ENCODE measurements at places on chromosomes 4 and X.

- DNase-seq: no peak
Measured at GRCh38 chr4:11904846-11905739, 476.4 kb upstream of the HS3ST1 start.

- DNase-seq: no peak
Measured at GRCh38 chrX:125810856-125811255, 355.2 kb downstream of the DCAF12L2 start.

DNA sequence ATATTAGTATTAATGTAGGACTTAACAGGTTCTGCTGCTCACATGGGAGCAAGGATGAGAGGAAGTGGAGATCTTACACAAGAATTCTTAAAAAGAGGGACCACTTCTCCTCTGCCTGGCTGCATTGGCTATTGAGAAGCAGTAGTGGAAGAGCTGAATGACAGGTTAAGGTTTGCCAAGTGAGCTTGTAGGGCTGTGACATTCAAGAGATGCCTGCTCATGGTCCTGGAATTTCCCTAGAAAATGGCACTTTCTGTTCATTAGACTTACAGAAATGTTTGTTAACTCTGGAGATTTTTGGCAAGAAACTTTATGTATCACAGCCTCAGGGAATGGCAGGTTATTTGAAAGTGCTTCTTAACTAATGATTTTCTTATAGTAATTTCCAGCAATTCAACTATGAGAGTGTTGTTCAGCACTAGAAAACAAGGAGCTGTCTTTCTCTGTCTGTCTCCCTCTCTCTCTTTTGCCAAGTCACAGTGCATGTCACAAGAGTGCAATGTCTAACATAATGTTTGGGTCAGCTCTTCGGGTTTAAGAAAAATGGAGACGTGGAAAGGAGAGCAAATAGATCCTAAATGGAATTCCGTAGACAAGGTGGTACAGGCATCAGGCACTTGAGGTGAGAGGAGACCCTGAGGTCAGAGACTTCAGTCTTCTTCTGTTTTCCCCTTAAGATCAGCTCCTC is 8.3 kb upstream of the NAP1L5 start:
- DNase-seq: no peak

DNA sequence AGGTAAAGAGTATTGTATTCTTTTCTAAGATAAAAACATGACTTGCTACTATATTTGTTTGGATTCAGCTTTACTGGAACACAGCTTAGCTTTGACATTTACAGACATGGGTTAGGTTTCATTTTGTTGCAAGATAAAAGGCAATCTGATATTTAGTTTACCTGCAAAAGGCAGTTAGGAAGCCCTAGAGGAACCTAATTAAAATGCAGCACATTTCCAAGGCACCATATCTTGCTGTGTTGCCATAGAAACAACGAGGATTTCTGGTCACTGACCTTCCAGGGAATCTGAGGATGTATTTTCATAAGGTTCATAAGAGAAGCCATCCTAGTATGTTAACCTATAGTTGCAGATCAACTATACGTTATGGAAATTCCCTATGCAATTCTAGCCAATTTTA is 116.0 kb downstream of the SNCA start:
- no peak for DNase-seq

DNA sequence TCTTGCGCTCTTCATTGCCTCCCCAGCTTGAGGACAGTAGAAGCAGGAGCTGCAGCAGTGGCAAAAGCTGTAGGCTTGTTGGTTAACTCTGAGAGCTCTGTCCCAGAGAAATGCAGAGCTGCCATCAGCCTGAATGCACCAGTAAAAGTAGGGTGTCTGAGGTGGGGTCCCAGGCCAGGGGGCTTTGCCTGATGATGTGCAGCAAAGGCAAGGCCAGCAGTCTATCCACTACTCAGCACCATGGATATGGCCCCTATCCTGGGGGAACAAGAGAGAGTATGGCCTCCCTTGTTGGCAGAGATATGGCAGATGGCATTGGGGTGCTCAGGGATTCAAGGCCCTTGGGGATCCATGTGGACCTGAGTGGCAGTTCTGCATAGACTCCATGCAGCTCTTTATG is 180.2 kb downstream of the HMGN5 start:
- no peak for DNase-seq

DNA sequence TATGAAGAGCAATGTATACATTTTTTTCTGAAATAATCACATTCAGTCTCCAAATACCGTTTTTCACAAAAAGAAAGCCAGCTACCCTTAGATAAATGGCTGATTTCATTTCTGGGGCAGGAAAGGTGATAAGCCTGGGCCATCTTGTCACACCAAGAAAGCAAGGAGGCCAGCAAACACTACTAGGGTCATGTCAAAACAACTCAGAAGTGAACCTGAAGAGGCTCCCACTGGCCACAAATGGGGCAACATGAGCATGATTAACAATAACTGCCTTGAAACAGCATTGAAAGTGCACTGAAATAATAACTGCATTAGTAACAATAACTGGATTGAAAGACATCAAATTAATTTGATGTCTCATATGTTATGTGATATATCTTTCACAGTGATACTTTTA is 39.3 kb downstream of the SH3KBP1 start:
- no peak for DNase-seq

GRCh38 chr4:149897783-149898182 is 82.1 kb upstream of the IQCM start:
- no peak for DNase-seq

DNA sequence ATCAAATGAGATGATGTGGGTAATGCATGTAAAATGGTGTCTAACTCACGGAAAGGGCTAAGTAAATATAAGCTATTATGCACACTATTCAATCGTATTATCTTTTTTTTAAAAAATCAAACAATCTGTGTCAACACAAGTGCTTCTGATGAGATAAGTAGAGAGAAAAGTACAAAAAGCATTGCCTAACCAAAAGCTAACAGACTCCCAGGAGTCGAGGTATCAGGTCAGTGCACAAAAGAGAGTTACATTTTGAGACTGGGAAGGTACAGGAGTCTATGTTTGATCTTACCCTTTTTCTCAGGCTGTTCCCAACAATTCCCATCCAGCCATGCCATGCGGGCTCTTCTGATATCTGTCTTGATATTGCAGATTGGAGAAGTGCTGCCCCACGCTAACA is 203.3 kb upstream of the ZIC3 start:
- peak; percentile 13 for DNase-seq

DNA sequence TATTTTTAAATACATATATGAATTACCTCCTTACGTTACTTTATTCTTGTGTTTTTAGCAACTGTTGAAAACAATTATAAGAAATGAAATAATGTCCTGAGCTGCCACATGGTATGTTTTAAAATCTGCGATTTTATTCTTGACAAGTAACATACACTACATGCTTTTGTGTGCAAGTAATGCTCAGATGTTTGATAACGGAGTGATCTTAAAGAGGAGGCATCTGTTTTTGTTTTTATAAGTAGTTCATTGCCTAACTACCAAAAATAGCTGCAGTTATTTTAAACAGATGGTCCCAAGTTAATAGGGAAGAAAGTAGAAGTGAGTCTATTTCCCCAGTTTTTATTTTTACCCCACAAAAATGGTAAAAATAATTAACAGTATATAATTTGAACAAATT is 55.2 kb downstream of the GAB1 start:
- no peak for DNase-seq

GRCh38 chr4:82825425-82825824 is 26.8 kb upstream of the SCD5 start:
- DNase-seq: no peak

- DNase-seq: peak; percentile 81
Measured at GRCh38 chr4:15479089-15479912, 9.6 kb downstream of the CC2D2A start.

DNA sequence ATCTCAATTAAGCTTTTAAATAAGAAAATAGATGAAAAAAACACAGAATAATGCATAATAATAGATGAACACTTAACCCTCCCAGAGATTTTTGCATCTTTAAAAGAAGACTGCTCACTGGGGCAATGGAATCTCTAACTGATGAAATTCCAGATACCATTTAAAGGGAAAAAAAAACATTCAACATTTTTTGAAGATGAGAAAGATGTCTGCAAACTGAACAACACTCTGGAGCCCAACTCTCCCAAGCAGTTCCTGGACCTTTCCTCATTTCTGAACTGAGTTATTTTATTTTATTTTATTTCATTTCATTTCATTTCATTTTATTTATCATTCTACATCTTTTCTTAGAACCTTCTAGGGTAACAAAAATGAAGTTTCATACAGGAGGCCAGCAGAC is 90.7 kb downstream of the CORIN start:
- no peak for DNase-seq

GRCh38 chr4:90852237-90852636 is 725.0 kb downstream of the CCSER1 start:
- no peak for DNase-seq

- DNase-seq: no peak
Measured at GRCh38 chrX:63758011-63758410, 27.0 kb downstream of the ARHGEF9 start.

- DNase-seq: no peak
Measured at GRCh38 chr4:70660106-70660505, 6.2 kb downstream of the JCHAIN start.

DNA sequence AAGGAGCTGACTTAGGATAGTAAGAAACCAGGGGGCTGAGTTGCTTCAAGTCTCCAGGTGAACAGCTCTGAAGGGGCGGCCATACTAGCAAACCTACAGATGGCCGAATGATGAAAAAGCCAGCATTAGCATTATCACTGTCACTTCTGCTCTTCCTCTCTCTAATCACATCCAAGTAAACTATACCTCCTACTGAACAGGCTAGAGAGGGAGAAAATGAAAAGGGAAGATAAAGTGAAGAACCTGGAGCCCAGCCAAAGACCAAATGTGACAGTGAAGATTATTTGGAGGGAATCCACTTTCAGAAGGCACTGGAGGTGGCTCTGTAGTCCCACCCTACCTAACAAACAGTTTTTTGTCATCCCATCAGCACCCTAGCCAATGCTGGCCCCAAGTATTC is 50.4 kb upstream of the PRPS1 start:
- no peak for DNase-seq

DNA sequence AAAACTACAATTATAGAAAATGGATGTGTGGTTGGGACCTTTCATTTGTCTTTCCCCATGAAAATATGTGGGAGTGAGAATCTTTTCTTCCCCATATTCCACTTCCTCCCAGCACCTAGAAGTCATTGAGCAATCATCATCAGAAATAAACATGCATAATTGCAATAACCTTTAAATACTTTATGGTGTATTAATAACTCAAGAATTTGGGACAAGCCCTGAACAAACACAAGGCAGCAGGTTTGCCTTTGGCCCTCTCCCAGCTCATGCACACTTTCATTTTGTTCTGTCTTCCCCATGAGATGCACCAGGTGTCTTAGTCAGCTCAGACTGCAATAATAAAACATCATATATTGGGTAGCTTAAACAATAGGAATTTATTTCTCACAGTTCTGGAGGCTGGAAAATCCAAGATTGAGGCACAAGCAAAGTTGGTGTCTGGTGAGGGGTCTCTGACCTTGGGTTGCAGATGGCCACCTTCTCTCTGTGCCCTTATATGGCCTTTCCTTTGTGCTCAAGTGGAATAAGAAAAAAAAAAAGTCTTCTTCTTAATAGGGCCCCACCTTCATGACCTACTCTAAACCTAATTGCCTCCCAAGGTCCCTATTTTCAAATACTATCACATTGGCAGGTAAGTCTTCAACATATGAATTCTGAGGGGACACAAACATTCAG is 34.7 kb upstream of the TMEM184C start:
- no peak for DNase-seq

GRCh38 chr4:153683763-153684181 is 308 bp upstream of the TLR2 start:
- no peak for DNase-seq

GRCh38 chr4:39442998-39443397 is 15.7 kb downstream of the RPL9 start:
- no peak for DNase-seq

GRCh38 chr4:169664615-169665014 is 44.2 kb downstream of the CLCN3 start:
- no peak for DNase-seq

GRCh38 chrX:40176351-40177116 is 78.8 kb upstream of the BCOR start:
- peak; percentile 71 for DNase-seq

- DNase-seq: no peak
Measured at GRCh38 chrX:6557690-6558089, 22.8 kb upstream of the VCX3A start.

GRCh38 chrX:21972721-21973120 is 32.2 kb downstream of the SMS start:
- DNase-seq: no peak

DNA sequence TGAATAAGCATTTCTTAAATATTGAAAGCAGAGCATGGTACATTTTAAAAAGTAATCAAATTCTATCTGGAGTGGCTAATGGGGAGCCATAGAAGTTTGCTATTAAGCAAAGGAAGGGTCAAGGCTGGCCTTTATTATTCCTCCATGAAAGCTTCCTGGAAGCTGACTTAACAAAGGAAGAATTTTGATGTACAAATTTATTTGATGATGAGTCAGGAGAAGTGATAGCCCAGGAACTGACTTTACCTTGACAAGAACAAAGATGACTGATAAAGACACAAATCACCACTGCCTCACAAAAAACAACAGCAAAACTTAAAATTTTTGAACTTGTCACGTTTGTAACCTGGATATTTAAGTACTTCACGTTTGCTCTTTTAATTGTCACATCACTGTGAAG is 872.1 kb downstream of the PCDH7 start:
- no peak for DNase-seq

DNA sequence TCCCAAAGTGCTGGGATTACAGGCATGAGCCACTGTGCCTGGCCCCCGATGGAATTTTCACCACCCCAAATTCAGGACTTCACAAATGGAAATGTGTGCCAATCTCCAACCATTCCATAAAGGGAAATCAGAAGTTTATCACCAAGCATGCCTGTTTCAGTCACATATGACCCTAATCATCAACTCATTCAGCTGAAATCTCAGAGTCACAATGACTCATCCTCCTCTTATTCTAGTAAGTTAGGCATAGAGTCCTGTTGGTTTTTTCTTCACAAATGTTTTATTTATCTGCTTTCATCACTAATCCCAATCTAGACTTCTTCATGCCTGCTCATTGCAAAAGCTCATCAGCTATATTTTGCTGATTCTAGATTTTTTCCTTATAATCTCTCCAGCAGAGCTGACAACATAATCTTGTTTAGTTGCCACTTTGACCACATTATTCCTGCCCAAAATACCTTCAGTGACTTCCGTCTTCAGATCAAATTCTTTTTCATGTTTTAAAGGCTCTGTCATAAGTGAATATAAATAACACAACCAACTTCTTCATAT is 83.3 kb downstream of the SLC7A11 start:
- DNase-seq: no peak

GRCh38 chr4:11593576-11594116 is 165.0 kb upstream of the HS3ST1 start:
- no peak for DNase-seq

DNA sequence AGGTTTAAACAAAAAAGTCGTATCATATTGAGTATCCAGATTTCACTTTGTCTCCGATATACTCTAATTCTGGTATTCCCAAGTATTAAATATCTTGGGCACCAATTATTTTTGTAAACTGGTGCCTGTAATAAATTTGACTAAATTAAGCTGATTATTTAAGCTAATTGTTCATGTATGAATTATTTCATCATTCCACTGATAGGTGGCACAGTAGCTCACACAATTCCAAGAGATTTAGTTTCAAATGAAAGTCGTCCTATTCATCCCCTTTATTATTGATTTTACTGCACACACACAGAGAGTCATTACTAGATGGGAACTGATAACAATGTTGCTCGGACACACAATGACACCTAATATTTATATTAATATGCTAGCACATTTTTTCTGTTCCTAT is 432.4 kb downstream of the DMD start:
- no peak for DNase-seq

GRCh38 chr4:14816623-14817261 is 185.5 kb upstream of the CPEB2 start:
- DNase-seq: no peak
